ENCODE measurements at places on chromosomes 3 and 15.

GRCh38 chr3:166444336-166444735 is 607.1 kb upstream of the BCHE start:
- no peak for DNase-seq

DNA sequence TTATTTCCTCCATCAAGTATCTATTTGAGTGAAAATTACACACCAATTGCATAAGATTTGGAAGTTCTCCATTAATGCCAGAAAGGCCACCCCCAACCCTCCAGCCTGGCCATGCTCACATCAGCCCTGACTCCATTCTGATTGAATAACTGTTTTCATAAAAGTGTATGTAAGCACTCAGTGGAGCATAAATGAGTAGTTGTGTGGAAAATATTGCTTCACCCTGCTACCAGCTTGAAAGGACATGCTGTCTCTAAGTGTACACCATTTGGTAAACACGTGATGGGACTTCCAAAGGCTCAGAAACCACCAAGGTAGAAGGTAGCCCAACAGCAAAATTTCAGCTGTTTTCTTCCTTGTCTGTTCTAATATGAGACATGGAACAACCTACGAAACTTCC is 393.8 kb downstream of the ZNF385D start:
- no peak for DNase-seq

GRCh38 chr3:51581524-51581923 is 43.0 kb downstream of the RAD54L2 start:
- no peak for DNase-seq

DNA sequence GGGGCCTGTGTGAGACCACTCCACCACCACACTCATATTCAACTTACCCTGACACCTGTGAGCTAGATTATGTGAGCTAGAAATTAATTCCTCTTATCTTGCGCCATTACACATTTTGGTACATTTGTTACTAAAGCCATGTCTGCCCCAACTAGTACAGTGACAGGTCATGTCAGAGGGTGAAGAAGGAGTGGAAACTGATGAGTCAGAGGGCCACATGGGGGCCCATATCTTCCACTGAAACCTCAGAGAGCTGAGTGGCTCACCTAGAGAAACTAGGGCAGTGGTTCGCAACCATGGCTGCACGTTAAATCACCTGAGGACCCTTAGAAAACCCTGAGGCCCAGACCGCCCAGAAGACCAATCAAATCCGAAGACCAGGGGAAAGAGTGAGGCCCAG is 15.7 kb upstream of the MEF2A start:
- DNase-seq, result no peak

GRCh38 chr3:100265016-100265415 is 4.2 kb downstream of the TBC1D23 start:
- no peak for DNase-seq

GRCh38 chr15:87816811-87817210 is 439.7 kb downstream of the NTRK3 start:
- DNase-seq, result no peak

DNA sequence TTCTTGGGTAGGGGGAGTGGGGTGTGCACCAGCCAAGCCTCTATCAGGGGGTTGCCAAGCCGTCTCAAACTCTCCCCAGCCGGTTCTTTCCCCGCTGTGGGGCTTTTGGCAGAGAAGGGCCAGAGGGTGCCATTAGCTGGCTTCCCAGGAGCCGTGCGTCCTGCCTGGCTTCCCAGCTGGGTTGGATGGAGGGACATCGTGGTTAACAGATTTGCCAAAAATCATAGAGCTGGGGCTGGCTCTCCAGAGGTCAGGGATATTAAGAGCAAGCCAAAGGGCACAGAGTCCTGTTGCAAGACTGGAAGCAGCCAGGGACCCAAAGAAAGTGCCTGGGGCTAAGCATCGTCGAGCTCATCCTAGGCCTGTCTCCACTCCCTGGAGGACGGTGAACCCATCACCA is 104.6 kb upstream of the HES1 start:
- no peak for DNase-seq

GRCh38 chr3:131480116-131480515 is 22.7 kb downstream of the MRPL3 start:
- DNase-seq, result no peak

- DNase-seq, result no peak
Observed at GRCh38 chr15:94041746-94042145, 189.6 kb upstream of the MCTP2 start.

DNA sequence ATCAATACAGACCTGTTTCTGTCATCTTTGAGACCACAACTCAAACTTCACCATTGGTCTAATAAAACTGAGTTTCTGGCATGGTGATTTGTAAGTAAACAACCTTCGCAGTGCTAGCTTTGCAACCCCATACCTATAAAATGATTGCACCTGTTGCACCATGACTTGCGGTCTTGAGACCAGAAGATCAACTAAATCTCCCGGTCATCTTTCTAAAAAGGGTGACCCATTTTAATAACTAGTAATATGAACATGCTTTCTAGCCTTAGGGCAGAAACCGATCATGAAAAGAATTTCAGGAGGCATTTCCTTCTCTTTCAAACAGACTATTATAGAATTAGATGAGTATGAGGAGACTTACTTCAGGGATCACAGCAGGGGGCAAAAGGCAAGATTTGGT is 151.9 kb upstream of the ZNF385D start:
- DNase-seq, result no peak

- DNase-seq, result no peak
Observed at GRCh38 chr3:46546896-46547440, 19.1 kb downstream of the LRRC2 start.

- no peak for DNase-seq
Observed at GRCh38 chr3:111820651-111821050, 38.4 kb upstream of the PHLDB2 start.

DNA sequence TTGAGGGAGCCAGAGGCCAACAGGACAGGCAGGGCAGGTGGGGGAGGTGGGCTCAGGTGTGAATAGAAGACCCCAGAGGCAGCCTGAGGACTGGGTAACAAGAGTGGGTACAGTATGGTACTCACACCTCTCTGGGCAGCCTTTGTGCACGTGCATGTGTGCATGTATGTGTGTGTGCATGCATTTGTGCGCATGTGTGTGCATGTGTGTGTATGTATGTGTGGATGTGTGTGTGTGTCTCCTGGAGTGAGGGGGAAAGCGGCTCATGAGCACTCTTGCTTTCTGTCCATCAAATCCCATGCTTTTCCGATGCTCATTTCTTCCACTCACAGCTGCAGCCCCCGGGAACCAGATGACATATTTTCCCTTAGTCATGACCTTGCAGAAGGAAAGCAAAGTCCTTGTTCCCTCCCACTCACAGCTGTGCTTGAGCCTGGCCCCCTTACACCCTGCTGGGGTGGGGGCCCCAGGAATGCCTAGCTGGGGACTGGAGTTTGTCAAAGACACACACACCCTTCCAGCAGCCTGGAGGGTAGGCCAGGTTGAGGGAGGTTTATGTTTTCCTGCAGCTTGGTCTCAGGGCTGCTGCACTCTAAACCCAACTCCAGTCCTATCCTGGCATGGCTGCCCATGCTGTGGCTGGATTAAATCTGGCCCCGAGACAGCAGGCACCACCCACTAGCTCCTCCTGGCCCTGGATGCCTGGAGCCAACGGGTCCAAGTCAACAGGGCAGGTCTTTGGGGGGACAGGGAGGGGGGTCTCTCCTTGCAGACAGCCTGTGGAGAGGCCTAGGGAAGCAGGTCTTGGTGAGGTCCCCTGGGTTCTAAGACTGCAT is 22.5 kb downstream of the CCDC33 start:
- DNase-seq, result no peak

- no peak for DNase-seq
Observed at GRCh38 chr15:37087131-37087588, 13.2 kb downstream of the MEIS2 start.

GRCh38 chr3:107456501-107456900 is 66.3 kb upstream of the BBX start:
- no peak for DNase-seq

DNA sequence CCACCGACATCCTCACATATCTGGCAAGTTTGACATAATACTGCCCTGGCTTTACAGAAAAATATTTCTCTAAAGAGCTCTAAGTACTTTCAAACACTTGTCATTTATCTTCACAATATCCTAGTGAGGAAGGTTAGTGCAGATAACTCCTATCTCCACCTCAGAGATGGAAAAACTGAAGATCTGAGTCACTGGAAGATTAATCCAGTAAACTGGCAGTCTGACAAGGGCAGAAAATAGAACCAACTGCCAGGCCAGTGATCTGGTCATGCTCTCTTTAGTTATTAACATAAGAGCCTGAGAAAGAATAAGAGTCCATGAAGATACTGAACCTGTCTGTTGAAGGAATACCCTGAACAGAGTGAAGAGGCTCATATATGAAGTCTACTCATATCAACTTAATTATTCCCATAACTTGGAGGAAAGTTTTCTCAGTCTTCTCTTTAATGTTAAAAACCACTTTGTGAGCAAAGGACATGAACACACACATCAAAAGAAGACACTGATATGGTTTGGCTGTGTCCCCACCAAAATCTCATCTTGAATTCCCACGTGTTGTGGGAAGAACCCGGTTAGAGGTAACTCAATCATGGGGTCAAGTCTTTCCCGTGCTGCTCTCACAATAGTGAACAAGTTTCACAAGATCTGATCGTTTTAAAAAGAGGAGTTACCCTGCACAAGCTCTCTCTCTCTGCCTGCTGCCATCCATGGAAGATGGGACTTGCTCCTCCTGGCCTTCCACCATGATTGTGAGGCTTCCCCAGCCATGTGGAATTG is 61.4 kb downstream of the GOLIM4 start:
- DNase-seq, result no peak

GRCh38 chr3:63050548-63051177 is 175.4 kb upstream of the CADPS start:
- no peak for DNase-seq

All from CD4-positive, alpha-beta T cell treated with Interleukin-17A for 4 hours (primary cell).